GM23248 (cell line): ENCODE measurements at places on chromosomes 13 and 19.

GRCh38 chr13:98072476-98072875 is 70.4 kb upstream of the FARP1 start:
- H3K27ac ChIP-seq: no peak overlapping the region
- no peaks in the 10 kb centered on the region for H3K36me3 ChIP-seq
- no peaks in the 10 kb centered on the region; the same call in 1 of the 2 replicates for H3K27me3 ChIP-seq
- no peaks in the 10 kb centered on the region for H3K4me1 ChIP-seq

DNA sequence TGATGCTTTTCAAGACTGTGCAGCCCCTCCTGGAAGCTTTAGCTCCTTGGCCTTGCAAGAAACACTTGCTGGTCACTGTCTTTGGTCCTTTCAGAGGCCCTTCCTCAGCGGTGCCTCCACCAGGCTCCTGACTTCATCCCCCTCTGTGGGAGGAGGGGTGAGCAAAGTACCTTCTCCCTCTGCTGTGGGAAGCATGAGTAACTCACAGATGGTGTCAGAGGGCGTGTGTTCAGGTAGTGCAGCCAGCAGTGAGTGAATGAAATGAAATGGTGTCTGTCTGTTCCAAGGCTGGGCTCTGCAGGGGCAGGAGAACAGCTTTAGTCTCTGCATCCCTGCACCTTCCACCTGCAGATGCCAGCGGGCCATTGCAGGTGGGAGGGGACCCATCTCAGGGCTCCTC is 102.9 kb downstream of the SHISA2 start:
- no peak for DNase-seq
- no peak overlapping the region for H3K4me3 ChIP-seq
- no peaks in the 10 kb centered on the region; the same call in 1 of the 2 replicates for H3K27me3 ChIP-seq
- H3K4me1 ChIP-seq: no peaks in the 10 kb centered on the region

DNA sequence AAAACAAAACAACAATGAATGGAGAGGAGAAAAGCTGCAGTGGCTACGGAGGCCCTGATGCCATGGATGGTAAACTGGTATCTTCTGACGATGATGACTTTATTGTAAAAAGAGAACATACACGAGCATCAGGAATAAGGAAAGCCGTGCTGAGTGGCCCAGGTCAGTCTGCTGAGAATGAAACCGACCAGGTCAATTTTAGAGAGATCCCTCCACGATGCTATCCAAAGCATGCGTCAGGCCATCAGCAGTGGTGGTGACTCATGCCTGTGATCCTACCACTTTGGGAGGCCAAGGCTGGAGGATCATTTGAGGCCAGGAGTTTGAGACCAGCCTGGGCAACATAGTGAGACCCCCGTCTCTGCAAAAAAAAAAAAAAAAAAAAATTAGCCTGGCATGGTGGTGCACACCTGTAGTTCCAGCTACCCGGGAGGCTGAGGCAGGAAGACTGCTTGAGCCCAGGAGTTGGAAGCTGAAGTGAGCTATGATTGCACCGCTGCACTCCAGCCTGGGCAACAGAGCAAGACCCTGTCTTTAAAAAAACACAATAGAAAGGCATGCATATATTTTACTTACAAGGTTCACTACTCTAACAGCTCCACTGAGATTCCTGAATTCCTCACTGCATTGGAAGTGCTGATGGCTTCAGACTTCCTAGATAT is 62.3 kb downstream of the GADD45B start:
- no peaks in the 10 kb centered on the region for H3K27me3 ChIP-seq
- no peak overlapping the region for H3K4me3 ChIP-seq
- H3K27ac ChIP-seq: no peak overlapping the region
- no peak for DNase-seq
- H3K4me1 ChIP-seq: peaks cover 33% of the 10 kb centered on the region

- no peaks in the 10 kb centered on the region for H3K36me3 ChIP-seq
- peak within 1 kb of the TSS; percentile 89 for H3K27ac ChIP-seq
- no peaks in the 10 kb centered on the region for H3K27me3 ChIP-seq
- DNase-seq: peak; percentile 100
- H3K4me1 ChIP-seq: peaks cover 24% of the 10 kb centered on the region
- peak within 1 kb of the TSS; percentile 87 for H3K4me3 ChIP-seq
Measured at GRCh38 chr13:95676762-95677563, at the start of gene DNAJC3. Gene DNAJC3, plus strand, starts transcription at chr13:95677139. Its CDS starts 117 bp downstream, at chr13:95677256.

DNA sequence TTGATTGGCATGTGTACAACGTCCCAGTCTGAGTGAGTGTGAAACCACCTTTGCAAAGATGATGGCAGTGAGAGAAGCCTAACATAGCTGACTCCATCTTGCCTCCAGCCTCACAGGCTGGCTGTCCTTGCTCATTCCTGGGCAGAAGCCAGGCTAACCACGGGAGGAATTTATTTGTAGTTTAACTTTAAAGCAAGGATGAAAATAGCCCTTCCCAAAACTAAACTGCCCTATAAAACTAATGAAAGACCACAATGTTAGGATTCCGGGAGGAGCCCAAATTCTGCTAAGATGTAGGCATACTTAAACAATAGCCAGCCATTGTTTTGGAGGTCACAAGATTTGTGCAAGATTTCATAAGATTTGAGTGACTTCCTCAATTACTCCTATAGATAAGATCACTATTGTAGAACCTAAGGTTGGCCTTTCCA is 96.6 kb upstream of the LSM14A start:
- no peaks in the 10 kb centered on the region for H3K36me3 ChIP-seq
- no peaks in the 10 kb centered on the region for H3K4me1 ChIP-seq
- H3K27ac ChIP-seq: no peak overlapping the region
- peaks cover 1% of the 10 kb centered on the region; the same call in 1 of the 2 replicates for H3K27me3 ChIP-seq

- H3K36me3 ChIP-seq: peaks cover 33% of the 10 kb centered on the region
- no peaks in the 10 kb centered on the region for H3K4me1 ChIP-seq
- peak; percentile 69 for DNase-seq
- H3K27me3 ChIP-seq: no peaks in the 10 kb centered on the region
- H3K4me3 ChIP-seq: no peak overlapping the region
Measured at GRCh38 chr19:17205237-17206140, 9.7 kb upstream of the USE1 start.
